Suppressor macrophage treated with lipopolysaccharide for 1 hour (primary cell): ENCODE measurements at places on chromosomes 2 and 18.

- DNase-seq, result no peak
Observed at GRCh38 chr2:116319935-116320334, 1494.6 kb upstream of the DDX18 start.

DNA sequence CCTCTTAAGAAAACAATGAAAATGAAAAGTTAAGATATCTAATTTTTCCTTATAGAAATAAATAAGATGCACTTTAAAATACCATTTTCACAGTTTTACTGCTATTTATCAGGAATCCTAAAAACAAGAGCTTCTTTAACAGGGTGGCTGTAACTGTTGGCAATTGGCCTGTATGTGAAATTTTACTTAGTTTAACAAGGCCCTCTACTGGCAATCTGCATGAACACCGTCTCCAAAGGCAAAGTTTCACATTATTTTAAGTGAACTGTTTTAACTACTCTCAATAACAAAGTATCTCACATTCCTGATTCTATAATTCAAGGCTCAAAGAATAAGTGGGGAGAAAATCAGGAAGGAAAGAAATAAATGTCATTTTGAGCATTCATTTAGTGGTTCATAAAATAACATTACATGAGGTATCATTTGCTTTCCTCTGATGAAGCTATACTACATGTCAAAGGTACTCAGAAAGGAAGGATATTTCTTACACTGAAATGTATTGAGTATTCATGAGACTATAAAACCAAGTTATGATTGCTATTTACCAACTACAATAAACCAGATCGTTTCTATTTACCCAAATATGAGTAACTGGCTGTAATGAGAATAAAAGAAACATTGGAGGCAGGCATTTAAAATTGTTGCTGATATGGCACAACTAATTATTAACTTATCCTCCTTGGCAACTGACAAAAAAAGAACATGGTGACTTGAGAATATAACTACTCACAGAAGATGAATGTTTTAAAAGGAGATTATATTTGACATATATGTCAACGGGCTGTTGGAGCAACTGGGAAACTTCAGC, 7.0 kb downstream of the NCKAP5 start:
- peak; percentile 5 for DNase-seq

GRCh38 chr18:34595690-34596089, 114.4 kb upstream of the DTNA start:
- peak; percentile 6 for DNase-seq

GRCh38 chr2:236549165-236549564, 20.5 kb upstream of the ACKR3 start:
- no peak for DNase-seq

DNA sequence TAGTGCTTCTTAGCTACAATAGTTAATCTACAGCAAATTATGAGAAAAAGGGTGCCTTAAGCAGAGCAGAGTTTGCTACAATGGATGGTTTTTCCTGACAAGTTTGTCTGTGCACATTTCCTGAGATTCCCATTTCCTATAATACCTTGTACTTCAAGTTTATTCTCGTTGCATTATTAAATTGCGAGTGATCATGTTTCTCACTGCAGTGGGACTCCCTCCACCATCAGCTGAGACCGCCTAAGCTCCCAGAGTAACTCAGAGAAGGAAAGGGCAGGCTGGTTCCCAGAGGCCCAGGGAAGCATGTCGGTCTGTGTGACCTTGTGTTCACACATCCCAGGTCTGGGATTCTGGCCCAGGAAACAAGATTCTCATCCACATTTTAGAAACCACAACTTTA, 162.1 kb downstream of the ARL4C start:
- no peak for DNase-seq
